Liver (tissue), 10 donors: ENCODE measurements at places on chromosomes 1 and 21. TPM values are rescaled to one million over a fixed set of nuclear protein-coding genes. Genes with fewer than 3 reads are reported as not detected.

GRCh38 chr1:112714313-112715263, 544 bp downstream of the PPM1J start:
- no peak overlapping the region for H3K27ac ChIP-seq
- peaks cover 36% of the 10 kb centered on the region for H3K4me1 ChIP-seq
- peak overlapping the region; percentile 45 for H3K4me3 ChIP-seq
- H3K36me3 ChIP-seq: no peaks in the 10 kb centered on the region
- DNase-seq: no peak
- H3K27me3 ChIP-seq: no peaks in the 10 kb centered on the region

DNA sequence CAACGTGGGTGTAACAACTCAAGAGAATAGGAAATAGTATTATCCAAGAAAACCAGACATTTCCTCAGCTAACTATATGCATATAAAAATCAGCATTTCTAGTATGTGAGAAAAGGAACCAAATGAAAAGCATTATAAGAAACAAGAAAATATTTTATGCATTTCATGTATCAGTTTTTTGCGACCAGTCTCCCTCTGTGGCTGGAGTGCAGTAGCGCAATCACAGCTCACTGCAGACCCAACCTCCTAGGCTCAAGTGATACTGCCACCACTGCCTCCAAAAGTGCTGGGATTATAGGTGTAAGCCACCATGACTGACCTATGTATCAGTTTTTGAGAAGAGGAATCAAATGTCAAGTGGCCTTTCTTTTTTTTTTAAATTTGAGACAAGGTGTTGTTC, 31.0 kb downstream of the SLC16A1 start:
- H3K4me3 ChIP-seq: no peak overlapping the region
- H3K27me3 ChIP-seq: no peaks in the 10 kb centered on the region
- H3K36me3 ChIP-seq: peaks cover 5% of the 10 kb centered on the region
- peaks cover 9% of the 10 kb centered on the region for H3K4me1 ChIP-seq

DNA sequence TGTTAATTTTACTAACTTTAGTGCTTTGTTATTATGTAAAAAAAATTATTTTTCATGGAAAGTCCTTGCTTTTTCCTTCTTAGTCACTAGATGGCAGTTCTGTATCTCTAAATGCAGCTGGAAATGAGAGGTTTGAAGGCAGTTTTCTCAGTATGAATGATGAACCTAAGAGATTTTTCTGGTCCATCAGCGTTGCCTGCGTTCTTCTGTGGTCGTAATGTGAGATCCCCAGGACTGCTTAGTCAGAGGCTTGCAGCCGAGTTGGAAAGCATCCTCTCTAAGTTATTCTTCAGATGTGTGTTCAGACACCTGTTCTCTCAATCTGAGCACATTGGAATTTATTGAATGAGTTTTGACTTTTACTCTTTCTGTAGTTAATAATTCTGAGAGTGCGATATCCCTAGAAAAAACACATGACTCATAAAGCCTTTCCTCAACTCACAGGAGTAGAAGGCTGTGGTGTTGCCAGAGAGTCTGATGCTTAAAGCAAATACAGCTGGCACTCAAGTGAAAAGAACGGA, 99.3 kb downstream of the FMN2 start:
- H3K4me1 ChIP-seq: no peaks in the 10 kb centered on the region
- H3K27ac ChIP-seq: no peak overlapping the region
- DNase-seq: no peak
- H3K27me3 ChIP-seq: peaks cover 8% of the 10 kb centered on the region
- H3K36me3 ChIP-seq: no peaks in the 10 kb centered on the region

DNA sequence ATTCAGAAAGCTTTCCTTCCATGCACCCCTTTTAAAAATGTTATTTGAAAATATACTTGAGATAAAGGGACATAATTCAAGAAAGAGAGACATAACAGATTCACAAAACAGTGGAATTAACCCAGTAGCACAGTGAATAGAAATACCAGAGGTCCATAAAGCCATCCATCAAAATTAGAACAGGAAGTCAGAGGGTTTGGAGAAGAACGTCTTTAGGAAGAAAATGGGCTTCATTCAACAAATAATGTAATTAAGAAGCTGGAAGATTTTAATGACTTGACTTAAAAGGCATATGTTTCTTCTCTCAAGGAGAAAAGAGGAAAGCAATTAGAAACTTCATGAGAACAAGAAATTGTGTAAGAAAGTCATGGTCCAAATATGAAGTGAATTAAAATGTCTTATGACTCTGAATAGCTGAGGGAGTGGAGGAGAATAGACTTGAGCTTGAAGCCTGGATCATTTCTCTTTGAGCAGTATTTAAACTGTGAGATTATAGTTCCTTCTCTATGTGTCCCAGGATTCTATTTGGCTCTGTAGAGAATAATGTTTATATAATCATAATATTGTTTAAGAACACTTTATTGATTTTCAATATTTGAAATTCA, 7.9 kb upstream of the HCRTR1 start:
- no peak overlapping the region for H3K4me3 ChIP-seq
- H3K27ac ChIP-seq: no peak overlapping the region
- no peak for DNase-seq

DNA sequence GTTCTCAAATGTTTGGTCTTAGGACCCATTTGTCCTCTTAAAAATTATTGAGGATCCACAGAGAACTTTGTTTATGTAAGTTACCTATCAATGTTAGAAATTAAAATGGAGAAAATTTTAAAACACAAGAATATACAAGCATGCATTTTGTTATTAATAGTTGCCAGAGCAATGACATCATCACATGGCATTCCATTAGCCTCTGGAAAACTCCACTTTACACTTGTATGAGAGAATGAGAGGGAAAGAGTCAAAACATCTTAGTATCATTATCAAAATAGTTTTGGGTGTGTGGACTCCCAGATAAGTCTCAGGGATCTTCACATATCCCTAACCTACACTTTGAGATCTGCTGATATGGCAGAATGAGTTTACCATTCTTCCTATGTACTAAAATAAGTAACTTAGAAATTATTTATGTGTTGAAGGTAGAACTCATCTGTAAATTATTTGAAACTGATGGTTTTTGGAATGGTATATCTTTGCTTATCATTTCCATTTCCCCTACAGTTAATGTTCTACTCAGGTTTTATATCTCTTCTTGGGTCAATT, 48.8 kb downstream of the RNF220 start:
- no peaks in the 10 kb centered on the region for H3K36me3 ChIP-seq
- H3K4me3 ChIP-seq: no peak overlapping the region
- H3K4me1 ChIP-seq: no peaks in the 10 kb centered on the region
- H3K27ac ChIP-seq: no peak overlapping the region
- no peak for DNase-seq
- no peaks in the 10 kb centered on the region for H3K27me3 ChIP-seq

GRCh38 chr1:166165661-166166328, 1.0 kb downstream of the FAM78B start:
- no peak for DNase-seq
- H3K36me3 ChIP-seq: no peaks in the 10 kb centered on the region
- H3K27me3 ChIP-seq: no peaks in the 10 kb centered on the region
- peaks cover 21% of the 10 kb centered on the region for H3K4me1 ChIP-seq
- H3K4me3 ChIP-seq: no peak overlapping the region

- H3K36me3 ChIP-seq: no peaks in the 10 kb centered on the region
- H3K4me1 ChIP-seq: no peaks in the 10 kb centered on the region
- no peak overlapping the region for H3K4me3 ChIP-seq
- no peaks in the 10 kb centered on the region for H3K27me3 ChIP-seq
Measured at GRCh38 chr1:188363943-188364342, 1535.2 kb downstream of the PLA2G4A start.

CCDC181 gene
- polyA plus RNA-seq: not detected

LRRC53 gene
- not detected for polyA plus RNA-seq
